Activated CD4-positive, alpha-beta T cell treated with anti-CD3 and anti-CD28 coated beads, Interleukin-2, amount 50 U/mL, for 4 hours (primary cell): ENCODE measurements at places on chromosomes 5 and 9.

DNA sequence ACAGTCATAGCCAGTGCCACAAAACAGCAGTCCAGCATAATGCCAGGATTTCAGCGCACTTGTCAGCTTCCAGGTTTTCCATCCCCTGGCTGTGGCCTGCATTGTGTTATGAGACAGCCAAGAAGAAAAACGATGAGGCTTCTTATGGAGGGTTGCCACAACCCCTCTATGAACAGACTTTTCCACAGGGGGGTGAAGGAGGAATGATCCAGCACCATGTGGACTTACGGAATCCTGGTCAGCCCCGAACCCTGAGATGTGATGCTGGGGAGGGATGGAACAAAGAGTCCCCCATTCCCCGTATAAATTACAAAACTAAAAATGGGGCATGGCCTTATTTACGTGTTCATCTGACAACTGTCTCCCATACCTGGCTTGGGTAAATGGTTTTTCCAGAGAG lies 32.6 kb downstream of the FAXDC2 start:
- no peak for DNase-seq

DNA sequence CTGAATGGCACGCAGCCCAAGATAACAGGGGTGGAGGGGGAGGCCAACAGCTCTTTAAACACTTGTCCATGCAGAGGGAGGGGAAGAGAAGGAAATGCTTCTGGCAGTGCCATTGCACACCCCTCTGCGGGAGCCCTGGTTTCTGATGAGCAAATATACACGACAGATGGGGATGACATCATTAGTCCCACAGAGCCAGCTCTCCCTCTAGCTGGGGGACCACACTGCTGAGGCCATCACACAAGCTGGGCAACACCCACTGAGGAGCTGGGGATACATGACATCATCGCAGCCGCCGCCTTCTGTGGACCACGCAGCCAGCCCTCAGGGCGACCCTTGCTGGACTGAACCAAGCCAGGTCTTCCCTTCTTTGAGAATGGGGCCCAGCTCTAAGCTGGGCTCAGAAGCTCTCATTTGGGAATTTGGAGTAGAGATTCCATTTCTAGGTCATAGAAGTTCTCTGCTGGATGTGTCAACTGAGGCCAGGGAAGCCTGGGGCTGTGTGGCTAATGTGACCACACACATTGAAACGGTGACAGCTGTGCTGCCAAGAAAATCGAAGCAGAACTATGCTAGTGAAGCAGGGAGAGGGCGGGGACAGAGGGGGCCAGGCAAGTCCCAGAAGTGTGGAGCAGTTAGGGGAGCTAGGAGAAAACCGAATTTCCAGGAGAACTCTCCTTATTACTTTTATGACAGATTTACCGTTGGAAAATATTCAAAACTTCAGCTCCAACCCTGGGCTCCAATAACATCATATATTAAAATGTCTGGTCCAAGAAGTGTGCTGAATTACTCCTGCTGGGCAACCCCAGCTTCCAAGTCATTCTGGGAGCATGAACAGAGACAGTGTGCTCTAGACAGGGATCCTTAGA lies 79.5 kb downstream of the PRRT1B start:
- no peak for DNase-seq

- DNase-seq: no peak
Measured at GRCh38 chr5:960551-960950, 48.1 kb upstream of the NKD2 start.

- DNase-seq: no peak
Measured at GRCh38 chr5:307306-307705, 14.2 kb upstream of the AHRR start.

GRCh38 chr9:33294670-33295432 lies 4.5 kb downstream of the NFX1 start:
- no peak for DNase-seq

DNA sequence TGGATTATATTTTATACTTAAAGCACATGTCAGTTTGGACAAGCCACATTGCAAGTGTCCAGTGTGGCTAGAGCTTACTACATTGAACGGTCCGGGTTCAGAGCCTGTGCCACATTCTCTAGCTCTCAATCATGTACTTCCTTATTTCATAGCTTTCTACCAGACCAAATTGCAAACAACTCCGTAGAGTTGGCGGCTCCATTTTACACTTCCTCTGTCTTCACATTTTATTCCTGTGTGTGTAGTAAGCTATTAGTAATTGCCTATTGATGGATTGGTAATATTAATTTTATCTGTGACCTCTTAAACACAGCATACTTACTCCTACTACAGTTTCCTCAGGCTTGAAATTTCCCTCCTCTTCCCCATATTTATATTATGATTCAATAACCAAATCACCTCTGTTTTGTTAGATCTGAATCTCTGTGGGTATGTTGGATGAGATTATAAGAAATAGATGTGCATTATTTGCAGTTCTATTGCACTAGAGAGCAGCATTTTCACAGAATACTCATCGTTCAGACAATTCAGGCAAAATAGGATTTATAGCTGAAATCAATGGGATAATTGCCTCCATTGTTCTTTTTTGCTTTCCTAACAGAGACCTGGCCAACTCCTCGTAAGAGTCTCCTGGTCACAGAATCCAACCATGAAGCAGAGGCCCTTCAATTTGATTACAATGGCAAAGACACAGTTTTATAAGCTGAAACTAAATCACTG lies 29.0 kb upstream of the C9orf72 start:
- no peak for DNase-seq

DNA sequence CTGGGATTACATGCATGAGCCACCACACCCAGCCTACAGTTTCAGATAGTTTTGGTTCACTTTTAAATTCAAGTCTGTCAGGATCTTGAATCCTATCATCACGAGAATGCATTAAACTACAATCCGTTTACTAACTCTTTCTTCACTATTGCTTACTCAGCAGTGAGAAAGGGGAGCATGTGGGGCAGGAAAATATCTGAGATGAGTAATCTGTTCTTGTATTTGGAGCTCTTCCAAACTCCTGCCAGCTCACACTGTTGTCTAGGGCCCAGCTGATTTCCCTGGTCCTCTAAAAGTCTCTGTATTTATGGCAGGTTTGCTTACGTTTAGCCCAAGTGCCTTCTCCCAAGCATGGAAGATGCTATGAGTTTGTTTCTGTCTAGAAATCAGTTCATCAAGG lies 152.2 kb downstream of the FGF18 start:
- DNase-seq: no peak

- DNase-seq: no peak
Measured at GRCh38 chr9:35834260-35835215, 5.5 kb downstream of the TMEM8B start.

- DNase-seq: no peak
Measured at GRCh38 chr9:135951889-135952663, 9.1 kb downstream of the UBAC1 start.

DNA sequence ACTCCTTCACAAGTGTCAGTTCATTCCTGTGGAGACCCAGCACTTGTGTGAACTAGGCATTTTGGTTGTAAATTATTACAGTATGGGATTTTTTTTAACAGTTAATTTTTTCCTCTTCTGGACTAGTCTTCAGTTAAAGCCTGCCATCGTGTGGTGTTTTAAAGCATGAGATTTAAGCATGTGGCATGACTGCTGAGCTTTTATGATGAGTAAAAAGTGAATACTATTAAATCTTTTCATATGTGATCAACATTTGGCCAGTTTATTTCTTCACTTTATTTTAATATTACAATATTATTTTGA lies 25.0 kb downstream of the LMNB1 start:
- no peak for DNase-seq

DNA sequence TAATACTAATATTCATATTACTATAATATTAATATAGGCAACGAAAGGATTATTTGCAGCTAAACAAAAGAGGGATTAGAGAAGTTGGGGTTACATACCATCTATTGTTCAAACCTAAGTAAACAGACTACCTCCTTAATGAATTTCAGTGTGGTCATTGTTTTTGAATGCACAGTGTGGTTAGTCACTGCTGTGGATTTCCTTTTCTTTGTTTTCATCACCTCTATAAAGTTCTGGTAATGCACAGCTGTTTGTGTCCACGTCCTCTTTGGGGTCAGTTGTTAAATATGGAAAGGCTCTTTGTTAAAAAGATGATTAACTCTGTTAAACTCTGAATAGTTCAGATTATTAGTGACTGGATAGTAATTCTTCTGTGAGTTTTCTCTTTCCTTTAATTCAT lies 233.6 kb downstream of the MAST4 start:
- DNase-seq: no peak

GRCh38 chr5:103587185-103587748 lies 24.7 kb upstream of the NUDT12 start:
- DNase-seq: no peak

- DNase-seq: no peak
Measured at GRCh38 chr9:121098567-121099198, 23.9 kb downstream of the CNTRL start.

GRCh38 chr5:36792560-36793180 lies 83.9 kb upstream of the NIPBL start:
- no peak for DNase-seq

DNA sequence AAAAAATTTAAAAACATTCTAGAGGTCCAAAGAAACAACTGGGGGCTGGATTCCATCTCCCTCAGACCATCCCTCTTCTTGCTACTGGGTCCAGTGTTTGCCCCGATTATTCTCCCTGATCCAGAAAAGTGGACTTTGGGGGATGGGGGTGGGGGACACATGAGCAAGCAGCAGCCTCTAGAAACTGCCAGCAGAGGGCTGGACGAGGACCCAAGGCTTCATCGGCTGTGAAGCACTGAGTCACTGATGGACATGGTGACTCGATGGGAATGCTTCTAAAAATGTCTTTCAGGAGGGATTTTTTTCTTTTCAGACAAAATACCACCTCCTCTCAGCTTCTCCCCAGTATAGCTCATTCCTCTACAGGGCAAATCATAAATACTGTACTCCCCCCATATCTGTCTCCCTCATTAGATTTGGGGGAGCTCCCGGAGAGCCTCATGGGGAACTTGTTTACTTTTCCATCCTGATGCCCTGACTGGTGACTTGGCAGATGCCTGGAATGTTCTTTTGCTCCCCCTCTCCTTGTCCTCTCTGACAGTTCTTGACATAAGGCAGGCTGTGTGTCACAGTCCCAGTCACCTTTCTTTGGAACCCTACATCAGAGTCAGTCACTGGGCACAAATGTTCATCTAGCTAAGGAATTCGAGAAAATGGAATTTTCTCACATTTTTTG lies 67.2 kb upstream of the STC2 start:
- DNase-seq: no peak

GRCh38 chr5:87069974-87070608 lies 197.6 kb upstream of the RASA1 start:
- no peak for DNase-seq

DNA sequence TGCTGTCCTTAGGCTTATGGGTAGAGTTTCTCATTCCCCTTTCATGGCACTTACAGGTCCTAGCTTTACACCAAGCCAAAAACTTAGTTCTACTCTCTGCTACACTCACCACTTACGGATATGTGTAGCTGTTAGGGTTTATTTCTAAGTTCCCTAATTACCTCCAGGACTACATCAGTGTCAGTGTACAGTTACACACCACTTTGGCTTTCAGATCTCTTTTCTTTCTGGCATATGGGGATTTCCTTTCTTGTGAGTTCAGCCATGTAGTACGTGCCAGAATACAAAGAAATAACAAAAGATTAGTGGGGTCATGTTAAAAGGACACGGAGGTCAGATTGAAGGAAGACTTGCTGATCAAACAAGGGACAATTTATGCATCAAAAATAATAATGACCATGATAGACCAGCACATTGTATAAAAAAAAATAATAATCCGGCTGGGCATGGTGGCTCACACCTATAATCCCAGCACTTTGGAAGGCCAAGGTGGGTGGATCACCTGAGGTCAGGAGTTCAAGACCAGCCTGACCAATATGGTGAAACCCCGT lies 41.8 kb downstream of the LYRM7 start:
- no peak for DNase-seq

DNA sequence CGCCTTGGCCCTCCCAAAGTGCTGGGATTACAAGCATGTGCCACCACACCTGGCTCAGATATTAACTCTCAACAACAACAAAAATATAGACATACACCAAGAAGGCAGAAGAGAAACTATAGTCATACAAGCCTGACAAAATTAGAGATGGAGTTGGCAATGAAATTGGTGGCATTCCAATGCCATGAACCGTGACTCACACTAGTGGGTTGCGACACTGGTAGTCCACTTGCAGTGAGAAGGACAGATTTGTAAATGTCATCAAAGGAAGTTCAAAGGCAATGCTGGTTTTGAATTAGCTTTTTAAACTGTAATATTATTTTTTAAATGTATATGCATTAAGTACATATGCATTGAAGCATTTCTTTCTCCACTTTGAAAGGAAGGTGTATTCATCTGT lies 8.5 kb upstream of the DNAJC25 start:
- DNase-seq: no peak

- no peak for DNase-seq
Measured at GRCh38 chr5:103245761-103246160, 12.8 kb upstream of the MACIR start.

DNA sequence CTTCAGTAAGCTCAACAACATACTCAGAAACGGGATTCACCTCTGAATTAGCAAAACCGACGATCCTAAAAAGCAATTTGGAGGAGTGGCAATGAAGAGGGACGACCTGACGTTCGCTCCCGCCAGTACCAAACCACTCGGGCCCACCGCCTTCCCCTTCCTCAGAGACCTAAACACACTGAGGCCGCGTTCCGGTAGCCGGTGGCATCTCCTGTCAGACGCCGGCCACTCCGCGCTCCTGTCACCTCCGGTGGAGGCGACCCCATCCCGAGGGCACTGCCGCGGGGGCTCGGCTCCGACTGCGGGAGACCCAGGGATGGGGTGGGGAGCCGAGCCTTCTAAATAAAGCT lies 617 bp downstream of the PPP6C start:
- no peak for DNase-seq

- DNase-seq: no peak
Measured at GRCh38 chr5:175344331-175345195, 99.4 kb downstream of the DRD1 start.

DNA sequence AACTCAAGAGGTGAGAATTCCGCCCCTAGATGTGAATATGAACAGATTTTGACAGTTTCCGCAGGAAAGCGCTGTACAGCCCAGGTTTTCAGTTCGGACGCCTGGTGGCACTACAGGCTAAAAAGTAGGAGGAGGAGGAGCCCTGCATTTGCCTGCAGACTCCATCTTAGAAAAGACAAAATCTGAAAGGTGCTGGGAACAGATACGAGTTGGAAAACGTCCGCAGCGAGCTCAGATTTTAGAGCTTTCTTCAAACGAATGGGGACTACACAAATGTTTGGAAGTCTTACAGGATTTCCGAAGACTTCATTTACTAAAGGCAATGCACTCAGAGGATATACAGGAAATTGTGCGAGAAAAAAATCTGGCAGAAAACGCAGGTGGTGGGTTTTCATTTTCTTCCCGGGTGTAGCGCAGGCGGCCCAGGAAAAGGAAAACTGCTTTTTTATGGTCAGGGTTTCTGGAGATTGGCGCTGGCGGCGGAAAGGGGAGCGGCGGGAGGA lies 9.9 kb upstream of the PCDHB2 start:
- DNase-seq: peak; percentile 19
